ENCODE measurements at places on chromosomes 1 and 21. TPM values are rescaled to one million over a fixed set of nuclear protein-coding genes. Genes with fewer than 3 reads are reported as not detected.
A peak's percentile ranks its signal among the peaks of the same experiment; 100 is the strongest.

DNA sequence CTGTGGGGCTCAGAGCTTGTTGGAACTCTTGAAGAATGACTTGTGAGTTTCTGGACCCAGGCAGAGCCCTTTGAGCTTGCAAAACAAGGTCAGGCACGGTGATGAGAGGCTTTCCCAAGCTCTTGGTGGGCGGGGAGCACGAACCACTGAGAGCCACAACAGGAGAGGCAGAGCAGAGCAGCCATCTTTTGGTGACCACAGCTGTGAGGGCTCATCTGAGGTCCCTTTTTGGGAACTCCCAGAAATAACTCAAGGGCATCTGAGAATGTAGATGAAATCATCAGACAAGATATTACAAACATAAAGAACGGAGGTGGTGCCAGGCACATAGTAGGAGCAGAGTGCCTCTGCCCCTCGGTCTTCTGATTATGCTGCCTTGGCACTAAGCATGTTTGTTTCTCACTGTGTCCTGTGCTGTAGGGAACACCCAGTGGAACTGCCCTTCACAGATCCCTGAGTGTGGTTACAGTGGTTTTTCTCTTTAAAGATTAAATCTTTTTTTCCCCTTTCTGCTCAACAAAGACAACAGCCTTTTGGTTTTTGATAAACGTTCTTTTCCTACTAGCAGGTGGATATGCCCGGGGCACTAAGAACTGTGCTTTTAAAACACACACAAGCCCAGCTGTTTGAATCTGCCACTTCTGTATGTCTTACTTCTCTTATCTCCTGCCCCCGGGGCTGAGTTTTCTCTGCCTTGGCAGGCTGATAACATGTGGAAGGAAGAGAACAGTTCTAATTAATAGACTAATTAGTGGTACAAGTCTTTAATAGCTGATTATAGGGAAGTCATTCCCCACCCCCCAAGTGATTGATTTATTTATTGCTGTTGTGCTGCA is 37.7 kb downstream of the CD34 start:
- peak; percentile 37 for DNase-seq

The KIAA0040 gene
- polyA plus RNA-seq, result 106 TPM

DNA sequence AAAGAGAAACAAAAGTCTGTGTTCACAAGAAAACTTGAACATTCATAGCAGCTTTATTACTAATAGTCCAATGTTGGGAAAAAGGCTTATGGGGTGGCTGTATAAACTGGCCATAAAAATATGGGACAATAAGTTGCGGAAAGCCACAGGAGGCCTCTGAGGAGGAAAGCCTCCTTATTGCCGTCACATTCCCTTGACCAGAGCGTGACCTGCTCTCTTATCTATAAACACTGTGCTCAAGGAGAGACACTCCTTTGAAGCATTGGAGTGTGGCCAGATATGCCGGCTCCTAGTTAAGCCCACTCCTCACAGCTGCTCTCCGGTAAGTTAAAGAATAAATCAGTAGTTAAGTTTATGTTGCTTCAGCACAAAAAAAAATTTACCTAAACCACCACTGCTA is 19.7 kb downstream of the OR6Y1 start:
- no peak for DNase-seq

The SLC45A1 gene
- polyA plus RNA-seq, result 0.64 TPM

- no peak for DNase-seq
Observed at GRCh38 chr1:3890389-3891328, 9.4 kb downstream of the C1orf174 start.

- DNase-seq, result peak; percentile 86
Observed at GRCh38 chr1:28248273-28249012, 10.9 kb upstream of the SESN2 start.

The EDN2 gene
- 0.17 TPM for polyA plus RNA-seq

DNA sequence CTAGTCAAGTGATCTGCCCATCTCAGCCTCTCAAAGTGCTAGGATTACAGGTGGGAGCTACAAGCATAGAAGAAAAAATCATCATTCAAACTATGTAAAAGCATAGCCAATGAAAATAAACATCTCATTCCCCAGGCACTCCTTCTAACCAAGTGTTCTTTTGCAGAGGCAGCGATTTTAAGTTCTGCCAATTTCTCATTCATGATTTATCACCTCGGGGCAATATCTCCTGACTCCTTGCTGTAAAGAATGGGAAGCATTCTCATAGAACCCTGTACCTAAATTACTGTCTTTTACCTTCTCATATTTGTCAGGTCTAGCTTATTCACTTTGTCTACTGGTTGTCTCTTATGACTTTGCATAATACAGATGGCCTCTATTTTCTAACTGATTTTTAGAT is 32.5 kb upstream of the IVNS1ABP start:
- no peak for DNase-seq

GRCh38 chr1:97571760-97572159 is 349.1 kb downstream of the DPYD start:
- no peak for DNase-seq

DNA sequence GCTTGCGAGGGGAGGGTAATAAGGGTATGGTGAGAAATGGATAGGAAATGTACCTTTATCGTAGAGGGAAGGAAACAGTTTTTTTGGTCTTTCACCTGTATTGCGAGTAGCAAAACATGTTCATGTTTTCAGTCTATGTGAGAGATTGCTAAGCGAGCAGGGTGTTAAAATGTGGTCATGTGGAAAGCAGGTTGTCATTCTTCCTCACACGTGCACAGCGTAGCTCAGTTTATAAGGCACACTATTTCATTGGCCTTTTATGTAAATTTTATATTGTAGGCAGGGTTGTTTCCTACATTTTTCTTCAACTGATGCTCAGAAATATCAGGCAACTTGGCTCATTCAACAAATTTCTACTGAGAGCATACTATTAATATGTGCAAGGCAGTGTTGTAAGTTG is 18.5 kb upstream of the GNG12 start:
- DNase-seq, result no peak

The PPFIA4 gene
- 0.30 TPM for polyA plus RNA-seq

DNA sequence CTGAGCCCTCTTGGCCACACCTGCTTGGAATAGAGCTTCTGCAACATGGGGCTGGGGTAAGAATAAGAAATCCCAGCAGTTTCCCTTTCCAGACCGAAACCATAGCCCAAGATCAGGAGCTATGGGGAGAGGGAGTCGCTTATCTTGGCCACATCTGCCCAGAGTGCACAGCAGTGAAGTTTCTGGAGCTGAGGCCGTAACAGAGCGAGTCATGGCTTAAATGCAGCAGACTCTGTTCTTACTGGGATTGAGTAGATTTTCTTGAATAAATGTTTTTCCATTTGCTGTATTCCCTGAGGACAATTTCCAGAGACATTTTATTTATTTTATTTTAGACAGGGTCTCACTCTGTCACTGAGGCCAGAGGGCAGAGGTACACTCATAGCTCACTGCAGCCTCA is 33.5 kb downstream of the CFAP57 start:
- no peak for DNase-seq

The THEM5 gene
- polyA plus RNA-seq, result not detected

- no peak for DNase-seq
Observed at GRCh38 chr1:33049371-33049770, 12.7 kb upstream of the AK2 start.

The SV2A gene
- polyA plus RNA-seq, result 0.23 TPM

DNA sequence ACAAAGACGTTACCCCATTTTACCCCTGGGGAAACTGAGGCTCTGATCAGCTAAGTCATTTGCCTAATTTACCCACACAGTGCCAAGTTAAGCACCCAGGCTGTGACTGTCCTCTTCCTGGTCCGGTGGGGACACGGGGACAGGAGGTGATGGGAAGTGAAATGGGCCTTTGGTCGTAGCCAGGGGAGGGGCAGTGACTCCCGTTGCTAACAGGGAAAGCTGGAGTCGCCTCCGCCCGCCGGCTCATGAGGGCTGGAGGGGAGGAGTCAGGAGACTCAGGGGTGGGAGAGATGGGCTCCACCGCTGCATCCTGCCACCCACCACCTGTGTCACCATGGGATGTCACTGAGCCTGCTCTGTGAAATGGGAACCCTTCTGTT is 139.3 kb downstream of the PGBD5 start:
- DNase-seq, result no peak

DNA sequence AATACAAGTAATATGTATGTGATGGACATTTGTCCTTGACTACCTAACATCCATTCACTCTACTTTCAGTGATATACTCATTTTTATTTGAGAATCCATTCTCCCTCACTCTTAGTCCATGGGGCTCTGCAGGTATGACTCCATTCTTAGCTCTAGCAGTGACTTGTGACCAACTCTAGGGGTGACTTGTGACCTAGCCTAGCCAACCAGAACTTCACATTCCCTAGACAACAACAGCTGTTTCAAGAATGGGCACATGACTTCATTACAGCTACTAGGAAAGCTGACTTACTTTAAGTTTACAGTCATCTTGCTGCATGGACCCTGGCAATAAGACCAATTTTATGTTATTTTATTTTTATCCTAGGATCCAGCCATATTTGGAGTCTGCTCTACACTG is 23.6 kb upstream of the DDX59 start:
- no peak for DNase-seq

The CELA3B gene
- polyA plus RNA-seq, result not detected

GRCh38 chr1:62790716-62791115 is 6.8 kb downstream of the ATG4C start:
- no peak for DNase-seq

The CREG1 gene
- 4.5 TPM for polyA plus RNA-seq

DNA sequence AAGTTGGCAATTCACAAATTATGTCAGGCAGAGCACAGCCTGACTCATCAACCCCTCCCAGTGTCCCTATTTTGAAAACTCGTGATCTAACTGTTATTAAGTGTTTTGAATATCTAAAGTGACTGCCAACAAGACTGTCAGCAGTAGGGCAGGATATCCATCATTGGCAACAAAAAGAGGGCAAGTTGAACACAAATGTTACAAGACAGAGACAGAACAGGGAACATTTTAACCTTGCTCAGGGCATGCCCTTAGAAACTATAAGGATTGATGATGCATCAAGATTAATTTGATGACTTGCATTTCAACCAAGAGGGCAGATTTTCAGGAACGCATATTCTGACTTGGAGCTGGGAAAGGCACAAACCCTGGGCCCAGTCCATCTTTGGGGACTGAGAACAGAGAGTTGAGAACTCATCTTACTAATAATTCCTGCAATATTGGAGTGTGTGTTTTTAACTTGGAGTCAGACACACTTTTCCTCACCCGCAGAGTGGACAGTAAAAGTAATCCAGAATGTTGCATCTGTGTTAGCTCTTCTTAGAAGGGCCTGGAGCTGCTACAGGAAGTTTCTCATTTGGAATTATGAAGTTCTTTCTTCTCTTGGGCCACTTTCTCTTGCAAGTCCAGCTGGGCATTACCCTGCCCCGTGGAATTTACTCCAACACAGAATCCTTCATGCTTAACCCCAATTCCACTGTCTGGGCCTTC is 317.2 kb downstream of the LTN1 start:
- no peak for DNase-seq

GRCh38 chr1:101971304-101971703 is 25.4 kb downstream of the OLFM3 start:
- no peak for DNase-seq

- peak; percentile 34 for DNase-seq
Observed at GRCh38 chr1:160219062-160219929, 14.1 kb downstream of the PEA15 start.

DNA sequence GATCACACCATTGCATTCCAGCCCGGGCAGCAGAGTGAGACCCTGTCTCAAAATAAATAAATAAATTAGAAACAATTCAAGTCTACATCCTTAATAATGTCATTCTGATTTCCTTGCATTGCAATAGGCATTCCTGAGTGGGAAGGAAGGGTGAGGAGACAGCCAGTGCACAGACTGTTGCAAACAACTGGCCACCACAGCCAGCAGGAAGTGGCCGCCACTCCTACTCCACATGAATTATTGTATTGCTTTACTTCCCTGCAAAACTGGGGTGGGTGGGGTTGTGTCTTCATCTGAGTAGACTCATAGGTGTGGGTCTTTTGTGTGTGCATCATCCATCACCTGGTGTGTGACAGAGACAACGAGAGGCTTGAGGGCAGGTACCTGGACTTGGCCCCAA is 60.1 kb downstream of the OPTC start:
- no peak for DNase-seq

- DNase-seq, result no peak
Observed at GRCh38 chr21:34302521-34302920, 61.3 kb upstream of the KCNE2 start.

GRCh38 chr1:27526569-27527222 is 36.7 kb upstream of the WASF2 start:
- peak; percentile 57 for DNase-seq

The AK4 gene
- polyA plus RNA-seq, result 0.01 TPM

The RAP1GAP gene
- polyA plus RNA-seq, result 0.09 TPM

- DNase-seq, result peak; percentile 18
Observed at GRCh38 chr1:7885513-7886404, 32.9 kb upstream of the UTS2 start.

The HSPG2 gene
- polyA plus RNA-seq, result 2.0 TPM

The APCS gene
- polyA plus RNA-seq, result not detected

- no peak for DNase-seq
Observed at GRCh38 chr1:111480674-111481073, 6.9 kb downstream of the C1orf162 start.

The MIS18A gene
- 3.7 TPM for polyA plus RNA-seq

- DNase-seq, result no peak
Observed at GRCh38 chr1:175802407-175803123, 59.2 kb upstream of the TNR start.

- no peak for DNase-seq
Observed at GRCh38 chr1:160567341-160567740, 12.0 kb downstream of the CD84 start.

DNA sequence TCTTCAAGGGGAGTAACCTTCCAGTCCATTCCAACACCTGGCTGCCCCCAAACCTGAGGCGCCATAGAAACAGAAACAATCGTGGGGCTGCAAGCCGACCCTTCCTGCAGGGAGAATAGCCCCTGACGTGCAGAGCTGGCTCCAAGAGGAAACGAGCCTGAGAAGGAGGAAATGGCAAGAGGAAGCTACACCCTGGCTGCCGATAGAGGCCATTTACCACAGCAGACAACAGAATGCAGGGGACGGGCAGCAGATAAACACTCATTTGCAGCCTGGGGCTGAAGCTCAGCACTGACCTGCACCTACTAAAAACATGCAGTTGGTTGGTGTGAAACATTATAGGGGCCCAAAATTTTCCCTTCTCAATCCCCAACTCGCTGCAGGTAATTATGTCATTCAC is 8.7 kb upstream of the TDRD10 start:
- peak; percentile 68 for DNase-seq

GRCh38 chr1:222404710-222405109 is 143.2 kb downstream of the HHIPL2 start:
- DNase-seq, result no peak

- DNase-seq, result no peak
Observed at GRCh38 chr1:228410015-228410414, 3.4 kb upstream of the TRIM11 start.

DNA sequence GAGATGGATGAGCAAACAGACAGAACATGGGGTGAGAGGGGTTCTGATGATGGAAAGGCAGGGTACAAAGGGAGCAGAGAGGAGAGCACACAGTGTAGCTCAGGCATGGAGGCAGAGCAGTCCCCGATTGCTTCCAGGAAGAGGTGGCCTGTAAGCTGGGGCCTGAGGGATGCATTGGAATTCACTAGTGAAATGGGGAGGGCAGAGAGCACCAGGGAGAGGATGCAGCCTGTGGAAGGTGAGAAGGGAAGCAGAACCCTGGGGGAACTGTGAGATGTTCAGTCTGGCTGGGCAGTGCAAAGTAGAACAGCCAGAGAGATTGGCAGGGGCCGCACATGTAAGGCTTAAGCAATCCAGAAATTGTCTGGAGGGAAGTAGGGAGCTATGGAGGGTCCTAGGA is 12.2 kb downstream of the ZNF362 start:
- DNase-seq, result no peak

All from B cell (primary cell).